ENCODE measurements at places on chromosomes 1 and 21.

- no peak for DNase-seq
These were observed 64.1 kb upstream of the ACTL8 start for GRCh38 chr1:17690906-17691634.

- peak; percentile 37 for DNase-seq
These were observed 660 bp downstream of the PGBD5 start for GRCh38 chr1:230425252-230426091.

DNA sequence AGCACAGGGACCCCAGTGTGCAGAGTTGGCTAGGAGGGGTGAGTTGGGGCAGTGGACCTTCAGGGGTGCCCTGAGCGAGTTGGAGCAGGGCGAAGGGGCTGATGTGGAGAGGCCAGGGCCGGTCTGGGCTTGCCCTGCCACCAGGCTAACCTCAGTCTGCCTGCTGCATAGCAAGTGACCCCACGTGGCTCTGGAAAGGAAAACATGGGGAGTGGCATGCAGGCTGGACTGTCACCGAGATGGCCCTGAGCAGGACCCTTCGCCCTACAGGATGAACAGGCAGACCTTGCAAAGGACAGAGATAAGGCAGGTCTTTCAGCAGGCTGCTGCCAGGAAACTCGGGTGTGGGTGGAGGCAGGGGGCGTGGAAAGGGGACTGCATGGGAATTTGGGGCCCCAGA lies 51.5 kb downstream of the FOXO6 start:
- DNase-seq: peak; percentile 56

DNA sequence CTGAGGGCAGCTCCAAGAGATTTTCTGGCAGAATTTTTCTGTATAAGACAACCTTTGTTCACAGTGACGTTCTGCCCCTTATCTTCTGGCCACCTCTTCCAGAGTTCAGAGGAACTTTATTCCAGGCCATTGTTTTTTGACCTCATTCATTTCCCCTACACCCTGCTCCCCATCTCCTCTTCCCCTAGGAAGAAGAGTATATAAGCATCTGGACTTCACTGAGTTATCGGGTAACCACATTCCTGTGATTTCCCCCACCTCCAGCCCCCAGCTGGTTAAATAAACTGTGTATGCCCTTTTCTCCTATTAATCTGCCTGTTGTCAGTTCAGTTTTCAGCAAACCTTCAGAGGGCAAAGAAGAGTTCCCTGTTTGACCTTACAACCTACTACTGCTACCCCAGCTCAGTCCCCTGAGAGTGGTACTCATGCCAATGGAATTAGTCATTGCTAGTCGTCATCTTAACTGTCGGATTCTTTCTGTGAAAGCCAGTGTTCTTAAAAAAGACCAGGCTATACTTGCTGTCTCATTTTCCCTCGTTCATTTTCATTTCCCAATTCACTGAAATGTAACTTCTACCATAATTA lies 14.3 kb upstream of the ALG14 start:
- DNase-seq: no peak

DNA sequence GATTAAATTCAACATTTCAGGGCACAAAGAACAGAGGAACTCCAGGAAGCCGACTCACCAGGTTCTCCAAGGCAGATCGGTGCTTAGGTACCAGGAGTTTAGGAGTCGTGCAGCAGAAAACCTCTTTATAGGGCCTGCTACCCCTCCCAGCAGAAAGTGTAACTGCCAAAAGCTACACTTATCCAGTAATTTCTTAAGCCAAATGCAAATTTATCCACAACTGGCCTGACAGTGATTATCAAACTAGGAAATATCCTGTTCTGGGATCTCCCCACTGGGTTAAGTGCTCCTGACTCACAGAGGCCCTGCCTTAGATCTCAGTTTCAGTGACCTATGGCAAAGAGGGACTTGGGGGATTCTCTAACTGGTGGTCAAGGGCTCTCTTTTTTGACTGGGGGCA lies at the start of gene SPRR2F:
TSS of gene SPRR2F (minus strand) at position 101 of the 400 bp plus-strand sequence. CDS start 783 bp downstream, outside the sequence.
- DNase-seq: no peak

GRCh38 chr1:1835546-1835945 lies 55.3 kb downstream of the GNB1 start:
- no peak for DNase-seq

GRCh38 chr1:169568497-169568896 lies 17.8 kb downstream of the F5 start:
- DNase-seq: no peak

DNA sequence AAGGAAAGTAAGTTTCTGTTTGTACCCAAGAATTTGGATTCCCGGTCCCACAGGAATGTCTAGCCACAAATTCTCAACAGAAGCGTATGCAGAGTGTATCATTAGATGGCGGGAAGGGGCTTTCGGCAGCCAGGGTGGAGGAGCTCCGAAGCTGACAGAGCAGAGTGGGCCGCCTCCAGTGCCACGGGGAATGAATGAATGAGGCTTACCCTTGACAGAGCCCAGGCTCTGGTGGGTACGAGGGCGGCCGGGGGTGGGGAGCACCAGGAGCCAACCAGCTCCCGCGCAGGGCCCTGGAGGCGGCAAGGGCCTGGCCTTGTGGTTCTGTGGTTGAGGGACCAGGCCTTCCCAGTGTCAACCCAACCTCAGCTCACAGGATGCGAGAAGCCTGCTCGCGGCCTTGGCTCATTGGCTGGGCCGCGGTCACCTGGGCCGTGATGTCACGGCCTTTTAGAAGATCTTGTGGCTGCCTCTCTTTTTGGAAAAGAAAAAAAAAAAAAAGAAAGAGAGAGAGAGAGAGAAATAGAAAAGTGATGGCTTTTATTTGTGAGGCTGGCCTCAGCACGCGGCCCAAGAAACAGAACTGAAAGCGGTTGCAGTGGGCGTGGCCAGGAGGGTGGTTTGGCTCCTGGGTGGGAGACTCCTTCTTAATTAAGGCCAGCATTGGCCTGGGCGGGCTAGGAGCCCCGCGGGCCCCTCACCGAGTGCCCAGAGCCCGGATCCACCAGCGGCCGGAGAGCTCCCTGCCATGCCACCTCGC lies 34.9 kb upstream of the RUNX3 start:
- no peak for DNase-seq

- DNase-seq: no peak
These were observed 9.2 kb downstream of the MX2 start for GRCh38 chr21:41370840-41371684.

DNA sequence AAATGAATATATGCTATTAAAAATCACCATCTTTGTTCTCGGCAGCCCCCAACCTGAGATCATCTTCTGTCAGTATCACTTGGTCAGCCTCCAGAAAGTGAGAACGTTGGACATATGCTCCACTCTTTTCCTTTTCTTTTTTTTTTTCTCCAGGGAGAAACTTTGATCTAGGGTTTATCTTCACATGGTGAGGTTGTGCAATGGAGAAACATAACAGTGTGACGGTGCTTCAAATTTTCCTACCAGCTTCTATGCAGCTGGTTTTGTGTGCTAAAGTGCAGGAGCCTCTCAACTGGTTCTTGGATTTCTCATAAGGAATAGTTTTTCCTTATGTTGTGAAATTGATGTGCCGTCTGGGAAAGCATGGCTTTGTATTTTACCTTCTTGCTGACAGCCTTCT lies 1202.9 kb downstream of the NCAM2 start:
- no peak for DNase-seq

- no peak for DNase-seq
These were observed 26.8 kb downstream of the TP73 start for GRCh38 chr1:3679098-3679555.

DNA sequence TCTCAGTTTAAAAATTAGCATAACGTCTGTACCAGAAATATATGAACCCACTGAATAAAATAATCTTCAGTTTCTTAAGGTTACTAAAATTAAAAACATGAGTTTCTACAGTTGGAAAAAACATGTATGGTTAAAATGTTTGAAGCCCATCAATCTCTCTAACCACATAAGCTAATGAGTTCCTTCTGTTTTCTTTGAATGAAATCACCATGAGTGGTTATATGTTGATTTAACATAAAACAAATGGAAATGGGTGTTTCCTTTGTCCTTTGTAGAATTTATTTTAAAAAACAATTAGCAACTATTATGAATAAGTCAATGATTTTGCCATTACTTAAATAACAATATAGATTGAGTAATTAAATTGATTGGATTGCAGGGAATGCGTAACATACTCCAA lies 3.0 kb upstream of the ADGRL2 start:
- no peak for DNase-seq

- no peak for DNase-seq
These were observed 516.9 kb downstream of the ADGRL2 start for GRCh38 chr1:82317671-82318070.

DNA sequence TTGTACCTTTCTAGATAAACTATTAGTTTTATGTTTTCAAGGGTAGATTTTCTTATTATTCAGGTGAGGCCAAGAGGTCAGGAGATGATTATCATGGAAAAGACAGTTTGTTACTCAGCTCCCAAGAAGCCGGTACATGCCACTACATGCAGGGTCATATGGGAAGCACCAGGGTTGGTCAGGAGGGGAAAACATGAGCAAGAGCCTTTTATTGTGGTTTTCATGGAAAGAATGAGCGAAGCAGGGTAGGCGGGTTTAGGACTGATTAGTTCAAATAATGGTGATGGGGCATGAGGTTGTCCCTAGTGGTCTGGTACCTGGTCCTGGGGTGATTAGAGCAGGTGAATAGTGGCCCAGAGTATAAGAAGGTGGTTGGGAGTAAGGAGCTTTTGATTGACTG lies 189.9 kb downstream of the APP start:
- DNase-seq: no peak

DNA sequence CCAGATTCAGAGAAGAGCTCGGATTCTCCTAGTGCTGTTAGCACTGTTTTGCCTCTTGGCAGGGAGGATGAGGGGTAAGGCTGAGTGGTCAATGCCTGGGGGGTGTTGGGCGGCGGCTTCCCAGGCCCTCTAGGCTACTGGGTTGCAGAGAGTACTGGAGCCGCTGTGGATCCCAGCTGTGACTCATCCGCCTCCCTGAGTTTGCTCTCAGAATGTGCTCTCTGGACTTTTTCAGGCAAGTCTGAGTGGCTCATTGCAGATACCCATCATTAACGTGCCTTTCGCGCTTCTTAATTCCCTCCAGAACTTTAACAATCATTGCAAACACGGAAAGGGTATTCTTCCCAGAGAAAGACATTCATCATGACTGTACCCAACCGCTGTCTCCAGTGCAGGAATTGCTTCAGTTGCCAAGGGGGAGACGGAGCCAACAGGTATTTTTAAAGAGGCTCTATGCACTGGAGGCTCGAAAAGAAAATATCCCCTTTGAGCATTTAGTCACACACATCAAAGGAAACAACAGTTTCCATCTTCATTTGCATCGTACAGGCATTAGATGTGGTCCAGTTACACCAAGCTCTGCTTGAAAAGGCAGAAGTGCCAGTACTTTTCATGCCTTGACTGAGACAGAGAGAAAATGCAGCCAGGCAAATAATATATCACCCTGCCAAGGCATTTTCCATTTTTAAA lies 14.4 kb upstream of the CAMTA1 start:
- DNase-seq: no peak

DNA sequence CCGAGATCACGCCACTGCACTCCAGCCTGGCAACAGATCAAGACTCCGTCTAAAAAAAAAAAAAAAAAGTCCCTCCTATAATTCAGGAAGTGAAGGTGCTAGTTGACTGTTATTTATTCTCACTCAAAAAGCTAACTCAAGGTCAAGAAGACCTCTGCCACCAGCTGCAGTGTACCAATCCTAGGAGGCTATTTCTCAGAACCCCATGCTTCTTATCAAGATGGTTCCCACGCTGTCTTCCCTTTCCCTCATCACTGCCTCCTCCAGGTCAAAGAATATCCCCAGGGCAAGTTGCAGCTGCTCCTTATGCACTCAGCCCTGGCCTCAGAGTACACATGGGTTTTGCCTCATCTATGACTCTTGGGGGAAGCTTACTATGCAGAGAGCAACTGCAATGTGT lies 53.6 kb downstream of the RERE start:
- peak; percentile 27 for DNase-seq

DNA sequence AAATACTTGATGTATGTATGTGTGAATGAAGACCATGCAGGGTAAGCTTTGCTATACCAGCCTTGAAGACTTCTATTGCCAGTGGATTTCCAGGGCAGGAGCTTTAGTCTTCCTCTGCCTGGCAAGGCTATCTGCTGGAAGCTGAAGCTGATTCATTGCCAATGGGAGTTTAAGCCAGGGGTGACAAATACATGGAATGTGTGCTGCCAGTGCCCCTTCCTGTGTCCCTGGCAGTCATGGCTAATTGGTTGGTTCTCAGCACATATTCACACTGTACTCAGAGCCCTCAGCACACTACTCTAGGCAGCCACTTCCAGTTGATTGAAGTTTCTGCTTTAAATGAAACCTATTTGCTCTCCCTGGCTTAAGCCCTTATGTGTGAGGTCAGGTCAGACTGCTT lies 1.5 kb downstream of the ZSCAN20 start:
- no peak for DNase-seq

DNA sequence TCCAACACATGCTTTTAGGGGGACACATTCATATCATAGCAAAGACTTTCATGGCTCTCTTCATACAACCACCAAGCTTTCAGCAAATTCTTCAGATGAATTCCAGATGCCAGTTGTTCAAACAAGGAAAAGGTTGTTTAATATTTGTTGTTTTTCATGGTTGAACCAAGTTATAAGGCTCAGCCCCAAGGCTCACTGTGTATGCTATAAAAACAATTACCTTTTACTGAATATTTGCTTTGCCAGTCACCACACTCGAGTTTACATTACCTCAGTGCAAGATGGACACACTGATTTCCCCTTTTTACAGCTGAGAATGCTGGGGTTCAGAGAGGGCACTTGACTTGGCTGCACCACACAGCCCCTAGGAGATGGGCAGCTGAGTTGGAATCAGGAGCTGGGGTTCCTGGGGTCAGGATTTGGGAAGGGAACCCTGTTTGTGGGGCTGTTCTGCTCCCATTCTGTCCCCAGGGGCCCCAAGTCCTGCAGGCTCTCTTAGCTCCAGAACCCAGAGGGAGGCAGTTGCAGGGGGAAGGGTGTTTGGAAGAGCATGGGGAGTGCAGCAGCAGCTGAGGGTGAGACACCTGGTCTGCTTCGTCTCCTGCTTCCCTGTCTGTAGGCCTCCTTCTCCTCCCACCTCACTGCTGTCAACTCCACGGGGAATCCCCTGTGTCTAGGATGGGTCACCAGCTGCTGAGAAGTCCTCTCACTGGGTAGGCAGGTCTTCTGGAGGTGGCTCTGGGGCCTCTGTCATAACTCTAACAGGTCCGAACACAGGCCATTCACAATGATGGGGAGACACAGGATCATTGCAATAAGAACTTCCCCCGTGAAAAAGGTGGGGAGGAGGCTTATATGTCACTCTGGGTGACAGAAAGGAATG lies 12.8 kb upstream of the TMPRSS2 start:
- DNase-seq: no peak

DNA sequence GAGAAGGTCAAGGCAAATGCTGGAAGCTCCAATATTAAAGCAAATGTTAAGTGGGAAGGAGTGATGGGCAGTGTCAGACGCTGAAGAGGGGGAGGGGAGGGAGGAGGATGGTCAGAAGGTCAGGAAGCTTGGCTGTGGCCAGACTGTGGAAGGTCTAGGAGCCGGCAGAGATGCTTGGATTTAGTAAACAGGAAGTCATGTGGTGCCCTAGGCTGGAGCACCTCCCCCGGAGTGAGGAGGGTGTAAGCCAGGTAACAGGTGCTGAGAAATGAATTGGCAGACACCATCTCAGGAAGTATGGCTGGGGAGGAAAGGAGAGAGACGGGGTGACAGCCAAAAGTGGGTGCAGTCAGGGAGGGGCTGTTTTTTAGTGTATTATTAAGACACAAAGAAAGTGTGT lies 17.7 kb downstream of the CSMD2 start:
- DNase-seq: no peak

Data from WERI-Rb-1 (cell line).